ENCODE measurements at places on chromosomes 2 and 18.

GRCh38 chr2:156471762-156472161 is 35.6 kb downstream of the GPD2 start:
- no peak for DNase-seq

DNA sequence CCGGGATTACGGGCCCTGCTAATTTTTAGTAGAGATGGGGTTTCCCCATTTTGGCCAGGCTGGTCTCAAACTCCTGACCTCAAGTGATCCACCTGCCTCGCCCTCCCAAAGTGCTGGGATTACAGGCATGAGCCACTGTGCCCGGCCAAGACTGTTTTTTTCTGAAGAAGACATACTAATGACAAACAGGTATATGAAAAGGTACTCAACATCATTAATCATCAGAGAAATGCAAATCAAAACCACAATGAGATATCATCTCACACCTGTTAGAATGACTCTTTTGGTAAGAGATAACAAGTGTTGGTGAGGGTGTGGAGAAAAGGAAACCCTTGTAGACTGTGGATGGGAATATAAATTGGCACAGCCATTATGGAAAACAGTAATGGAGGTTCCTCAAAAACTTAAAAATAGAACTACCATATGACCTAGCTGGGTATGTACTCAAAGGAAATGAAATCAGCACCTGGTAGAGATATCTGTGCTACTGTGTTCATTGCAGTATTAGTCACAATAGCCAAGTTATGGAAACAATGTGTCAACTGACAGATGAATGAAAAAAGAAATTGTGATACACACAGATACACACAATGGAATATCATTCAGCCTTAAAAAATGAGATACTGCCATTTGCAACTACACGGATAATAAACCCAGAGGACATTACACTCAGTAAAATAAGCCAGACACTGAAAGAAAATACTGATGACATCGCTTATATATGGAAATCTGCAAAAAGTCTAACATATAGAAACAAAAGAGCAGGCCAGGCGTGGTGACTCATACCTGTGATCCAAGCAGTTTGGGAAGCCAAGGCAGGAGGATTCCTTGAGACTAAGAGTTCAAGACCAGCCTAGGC is 20.8 kb downstream of the SOS1 start:
- no peak for DNase-seq

GRCh38 chr18:76420898-76421684 is 74.0 kb downstream of the ZNF516 start:
- no peak for DNase-seq

DNA sequence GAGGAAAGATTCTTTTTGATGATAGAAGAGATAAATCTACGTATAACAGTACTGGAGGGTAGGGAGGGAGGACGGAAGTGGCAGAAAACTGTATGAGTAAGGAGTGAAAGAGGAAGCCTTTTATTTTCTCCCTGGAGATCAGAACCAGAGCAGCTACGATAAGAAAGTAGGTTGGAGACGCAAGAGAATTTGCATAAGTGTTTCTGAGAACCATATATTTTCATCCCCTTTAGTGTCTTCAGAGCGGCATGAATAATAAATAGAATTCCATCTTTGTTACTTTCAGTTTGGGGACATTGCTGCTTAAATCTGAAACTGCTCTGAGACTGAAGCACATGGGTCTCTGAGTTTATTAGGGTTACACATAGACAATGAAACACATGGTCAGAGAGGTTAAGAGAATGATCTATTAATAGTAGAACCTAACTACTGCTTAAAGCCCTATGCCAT is 230.2 kb upstream of the TNP1 start:
- no peak for DNase-seq

GRCh38 chr2:148350199-148350598 is 294.4 kb upstream of the EPC2 start:
- DNase-seq: no peak

- DNase-seq: no peak
Measured at GRCh38 chr2:232260075-232260474, 118.5 kb upstream of the ALPP start.

- no peak for DNase-seq
Measured at GRCh38 chr2:105369777-105370690, 28.8 kb downstream of the FHL2 start.

DNA sequence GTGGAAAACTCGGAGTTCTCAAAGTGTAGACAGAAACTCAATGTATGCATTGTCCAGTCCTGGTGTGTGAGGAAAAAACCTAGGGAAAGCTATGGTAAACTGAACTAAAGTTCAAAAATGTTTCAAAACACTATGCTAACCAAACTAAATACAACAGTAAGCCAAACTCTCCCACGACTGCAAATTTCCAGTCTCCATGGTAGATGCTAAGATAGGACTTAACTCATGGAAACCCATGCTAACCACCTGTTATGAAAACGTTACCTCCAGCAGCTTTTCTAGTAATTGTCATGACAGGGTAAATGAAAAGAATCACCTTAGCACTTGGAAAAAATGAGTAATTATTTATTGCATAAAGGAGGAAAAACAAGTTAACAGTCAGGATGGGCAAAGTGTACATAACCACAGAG is 135.7 kb upstream of the EPC2 start:
- no peak for DNase-seq
